ENCODE measurements at places on chromosomes 7 and 10.

DNA sequence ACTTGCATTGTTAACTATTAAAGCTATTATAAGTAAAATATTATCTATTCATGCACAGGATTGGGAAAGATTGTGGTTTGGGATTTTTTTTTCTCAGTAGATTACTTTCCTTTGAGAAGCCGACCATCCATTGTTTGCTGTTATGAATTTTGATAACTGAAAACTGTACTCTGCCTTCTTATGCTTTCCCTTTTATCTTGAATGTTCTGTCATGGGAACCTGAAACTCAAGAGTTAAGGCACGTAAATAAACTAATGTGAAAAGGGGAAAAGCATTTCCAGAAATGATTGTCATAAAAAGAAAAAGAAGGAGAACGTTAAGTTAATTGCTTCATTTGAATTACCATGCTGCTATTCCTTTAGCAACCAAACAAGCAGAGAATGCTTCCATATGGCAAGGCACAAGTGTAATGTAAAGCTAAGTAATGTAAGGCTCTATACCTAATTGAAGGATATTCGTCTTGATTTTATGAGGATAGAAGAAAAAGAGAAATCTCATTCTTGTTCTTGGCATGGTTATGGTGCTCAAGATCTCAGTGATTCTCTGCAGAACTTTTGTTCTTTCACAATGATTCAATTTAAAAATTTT is 370.8 kb downstream of the AUTS2 start:
- no peak for DNase-seq

DNA sequence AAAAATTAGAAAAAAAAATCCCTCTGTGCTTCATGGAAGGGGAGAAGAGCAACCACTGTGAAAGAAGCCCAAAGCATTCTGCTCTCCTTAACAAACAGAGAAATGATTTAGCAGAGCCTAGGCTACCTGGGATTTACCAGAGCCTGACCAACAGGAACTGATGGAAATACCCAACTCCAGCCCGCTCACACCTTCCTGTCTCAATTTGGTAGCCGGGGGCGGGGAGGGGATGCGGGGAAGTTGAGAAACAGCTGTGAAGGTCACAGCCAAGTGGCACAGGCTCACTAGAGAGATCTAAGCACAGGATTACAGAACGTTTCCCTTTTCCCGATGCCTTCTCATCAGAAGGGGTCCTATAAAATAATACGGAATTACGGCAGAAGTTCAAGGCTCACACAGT is 17.6 kb downstream of the RSU1 start:
- no peak for DNase-seq

GRCh38 chr7:116998567-116999175 is 45.4 kb downstream of the ST7 start:
- DNase-seq, result no peak

DNA sequence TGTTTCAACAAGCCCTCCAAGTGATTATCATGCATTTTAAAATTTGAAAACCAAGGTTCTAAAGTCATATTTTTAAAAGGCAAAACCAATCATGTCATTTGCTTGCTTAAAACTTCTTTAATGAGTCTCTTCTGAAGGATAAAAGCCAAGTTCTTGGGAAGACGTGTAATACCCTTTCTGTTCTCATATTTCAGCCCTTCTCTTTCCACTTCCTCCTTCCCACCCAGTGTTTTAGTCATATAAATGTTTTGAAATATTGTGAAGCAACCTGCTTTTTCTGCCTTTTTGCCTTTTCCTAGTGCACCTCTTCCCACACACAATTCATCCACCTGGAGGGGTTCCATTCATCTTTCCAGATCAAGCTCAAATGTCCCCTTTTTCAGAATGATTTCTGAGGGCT is 211.1 kb upstream of the LRRTM3 start:
- no peak for DNase-seq

DNA sequence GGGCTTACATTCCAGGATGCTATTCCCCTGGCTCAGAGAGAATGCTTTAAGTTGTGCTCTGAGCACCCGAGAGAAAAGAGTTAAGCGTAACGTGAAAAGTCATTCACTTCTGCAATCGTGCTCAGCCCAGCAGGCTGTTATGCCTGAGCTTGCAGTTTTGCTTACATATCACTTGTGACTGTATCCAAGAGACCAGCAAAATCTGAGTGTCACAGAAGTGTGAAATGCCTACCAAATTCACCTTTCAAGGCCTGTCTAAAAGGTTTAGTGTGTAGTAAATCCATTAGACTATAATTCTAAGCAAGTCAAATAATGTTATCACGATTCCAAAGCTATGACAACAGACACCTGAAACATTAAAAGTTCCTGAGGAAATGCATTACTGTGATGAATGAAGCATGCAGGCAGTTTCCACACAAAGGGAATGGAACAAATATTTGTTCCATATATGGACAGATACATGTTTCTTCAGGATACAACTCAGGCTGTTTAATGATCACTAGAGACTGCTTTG is 20.1 kb downstream of the ITGB1 start:
- no peak for DNase-seq

GRCh38 chr10:114749014-114749413 is 72.6 kb upstream of the FHIP2A start:
- no peak for DNase-seq

DNA sequence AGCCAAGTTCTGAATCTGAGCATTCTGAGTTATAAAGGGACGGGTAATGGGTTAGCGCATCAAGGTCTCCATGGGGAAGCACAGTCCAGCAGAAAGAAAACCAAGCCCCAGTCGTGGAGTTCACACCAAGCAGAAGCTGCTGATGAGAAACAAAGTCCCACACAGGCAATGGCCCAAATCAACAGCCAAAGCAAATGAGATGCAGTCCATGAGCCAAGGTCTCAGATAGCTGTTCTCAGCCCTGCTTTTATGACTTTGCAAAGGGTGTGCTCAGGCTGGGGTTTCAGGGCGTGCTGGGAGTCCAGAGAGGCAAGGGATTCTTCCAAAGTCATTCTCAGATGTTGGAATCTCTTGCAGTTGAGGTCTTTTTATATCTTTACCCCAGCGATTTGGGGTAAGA is 32.0 kb downstream of the THNSL1 start:
- DNase-seq, result no peak

DNA sequence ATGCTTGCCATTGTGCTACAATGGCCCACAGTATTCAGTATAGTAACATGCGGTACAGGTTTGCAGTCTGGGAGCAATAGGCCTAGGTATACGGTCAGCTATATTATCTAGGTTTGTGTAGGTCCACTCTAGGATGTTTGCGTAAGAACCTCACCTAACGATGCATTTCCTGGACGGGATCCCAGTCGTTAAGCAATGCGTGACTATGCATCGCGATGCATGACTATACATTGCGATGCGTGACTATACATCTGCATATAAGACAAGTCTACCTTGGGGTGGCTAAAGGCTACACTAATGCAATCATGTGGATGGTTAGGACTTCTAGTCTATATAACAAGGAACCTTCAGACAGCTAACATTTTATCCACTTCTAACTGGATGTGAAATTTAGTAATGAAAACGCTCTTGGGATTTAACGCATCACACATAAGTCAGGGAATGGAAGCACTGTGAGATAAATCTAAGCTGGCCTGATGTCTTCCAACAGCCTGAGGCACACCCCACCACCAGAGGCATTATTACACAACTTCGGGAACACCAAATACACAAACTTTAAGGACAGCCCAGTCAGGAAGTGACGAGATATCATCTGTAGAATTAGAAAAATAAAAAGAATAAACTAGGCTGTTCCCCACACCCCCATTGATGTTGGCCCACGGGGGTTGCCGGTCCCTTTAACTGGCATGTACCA is 9.2 kb downstream of the GNA12 start:
- DNase-seq, result no peak

GRCh38 chr10:77308084-77308732 is 329.4 kb downstream of the KCNMA1 start:
- no peak for DNase-seq

DNA sequence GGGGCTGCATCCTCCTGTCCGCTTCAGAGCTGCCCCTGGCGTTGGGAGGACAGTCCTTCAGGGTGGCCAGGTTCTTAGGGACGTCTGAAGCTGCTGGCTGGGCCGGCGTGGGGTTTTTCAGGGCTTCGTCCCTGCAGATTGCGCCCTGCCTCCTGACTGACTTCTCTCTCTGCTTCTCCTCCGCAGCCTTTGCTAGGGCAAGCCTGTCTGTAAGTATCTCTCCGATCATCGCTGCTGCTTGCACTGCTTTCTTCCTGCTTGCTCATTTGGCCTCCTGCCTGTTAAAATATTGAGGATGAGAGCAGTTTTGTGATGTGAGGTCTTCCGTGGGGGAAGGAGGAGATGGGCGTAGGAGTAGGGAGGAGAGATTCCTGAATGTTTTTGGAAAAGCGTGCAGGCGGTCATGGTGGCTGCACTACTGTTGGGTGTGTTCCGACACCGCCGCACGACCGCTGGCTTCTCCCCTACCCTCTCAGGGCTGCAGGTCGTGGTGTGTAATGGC is 25.3 kb downstream of the PFKFB3 start:
- no peak for DNase-seq

- no peak for DNase-seq
Measured at GRCh38 chr10:71802715-71803488, 29.6 kb upstream of the VSIR start.

GRCh38 chr7:127809261-127809702 is 157.3 kb downstream of the SND1 start:
- no peak for DNase-seq

GRCh38 chr10:11489591-11489990 is 121.9 kb downstream of the USP6NL start:
- no peak for DNase-seq
